ENCODE measurements at places on chromosomes 5 and 9.
A peak's percentile ranks its signal among the peaks of the same experiment; 100 is the strongest.

DNA sequence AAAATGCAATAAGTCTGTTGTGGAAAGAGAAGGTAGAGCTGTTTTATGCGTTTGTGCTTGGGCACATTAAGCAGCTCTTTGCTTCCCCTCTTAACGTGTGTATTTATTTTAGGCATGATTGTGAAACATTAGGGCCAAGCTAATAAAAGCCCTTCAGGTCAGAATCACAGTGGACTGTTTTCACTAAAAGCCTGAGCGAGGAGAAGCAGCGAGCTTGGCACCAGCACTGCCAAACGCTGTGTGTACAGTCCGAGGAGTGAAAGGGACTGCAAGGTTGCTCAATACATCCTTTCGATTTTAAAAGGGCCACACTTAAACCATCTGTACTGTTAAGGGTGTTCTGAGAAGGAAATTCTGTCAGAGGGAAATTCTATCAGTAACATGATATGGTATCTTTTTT is 107.2 kb upstream of the CKMT2 start:
- DNase-seq, result peak; percentile 49

GRCh38 chr9:91775708-91776028 is 174.4 kb downstream of the ROR2 start:
- no peak for DNase-seq

DNA sequence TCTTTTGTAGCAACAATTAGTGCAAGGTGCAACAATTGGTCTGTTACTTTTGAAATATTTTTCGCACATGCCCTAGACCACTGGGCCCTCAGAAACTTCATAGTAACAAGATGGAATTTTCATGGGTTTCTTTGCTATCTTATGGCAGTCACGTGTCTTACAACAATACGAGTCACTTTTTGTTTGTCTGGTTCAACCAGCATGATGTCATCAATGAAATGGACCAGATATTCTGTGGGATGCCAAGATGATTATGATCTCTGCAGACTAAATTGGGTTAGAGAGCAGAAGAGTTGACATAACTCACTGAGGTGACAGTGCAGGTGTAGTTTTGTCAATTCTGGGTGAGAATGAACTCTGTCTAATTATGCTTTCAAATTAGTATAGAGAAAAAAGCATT is 239.6 kb upstream of the RIOK2 start:
- no peak for DNase-seq

GRCh38 chr9:105957830-105958229 is 263.5 kb downstream of the TMEM38B start:
- DNase-seq, result no peak

- no peak for DNase-seq
Measured at GRCh38 chr5:150372639-150373038, 15.1 kb downstream of the TCOF1 start.

DNA sequence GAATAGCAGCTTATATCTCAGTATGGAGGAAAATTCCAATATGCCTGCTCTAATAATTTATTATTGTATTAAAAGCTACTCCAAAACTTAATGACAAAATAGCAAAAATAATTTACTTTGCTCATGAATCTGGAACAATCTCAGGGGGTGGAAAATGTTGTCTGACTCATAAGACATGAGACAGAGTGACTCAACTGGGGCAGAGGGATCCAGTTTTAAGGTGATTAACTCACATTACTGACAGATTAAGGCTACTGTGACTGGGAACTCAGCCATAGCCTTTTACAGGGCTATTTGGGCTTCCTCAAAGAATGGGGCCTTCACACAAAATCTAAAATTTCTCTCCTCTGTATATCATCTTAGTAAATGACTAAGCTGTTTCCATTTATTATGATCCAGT is 1172.9 kb downstream of the CDH12 start:
- DNase-seq, result no peak

DNA sequence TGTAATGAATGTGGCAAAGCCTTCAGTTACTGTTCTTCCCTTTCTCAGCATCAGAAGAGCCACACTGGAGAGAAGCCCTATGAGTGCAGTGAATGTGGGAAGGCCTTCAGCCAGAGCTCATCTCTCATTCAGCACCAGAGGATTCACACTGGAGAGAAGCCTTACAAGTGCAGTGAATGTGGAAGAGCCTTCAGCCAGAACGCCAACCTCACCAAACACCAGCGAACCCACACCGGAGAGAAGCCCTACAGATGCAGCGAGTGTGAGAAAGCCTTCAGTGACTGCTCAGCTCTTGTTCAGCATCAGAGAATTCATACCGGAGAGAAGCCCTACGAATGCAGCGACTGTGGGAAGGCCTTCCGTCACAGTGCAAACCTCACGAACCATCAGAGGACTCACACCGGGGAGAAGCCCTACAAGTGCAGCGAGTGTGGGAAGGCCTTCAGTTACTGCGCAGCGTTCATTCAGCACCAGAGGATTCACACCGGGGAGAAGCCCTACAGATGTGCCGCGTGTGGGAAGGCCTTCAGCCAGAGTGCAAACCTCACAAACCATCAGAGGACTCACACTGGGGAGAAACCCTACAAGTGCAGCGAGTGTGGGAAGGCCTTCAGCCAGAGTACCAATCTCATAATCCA is 6.8 kb downstream of the RPL12 start:
- no peak for DNase-seq

All from NCI-H1092 (cell line).